ENCODE measurements at places on chromosomes 2 and 18.

DNA sequence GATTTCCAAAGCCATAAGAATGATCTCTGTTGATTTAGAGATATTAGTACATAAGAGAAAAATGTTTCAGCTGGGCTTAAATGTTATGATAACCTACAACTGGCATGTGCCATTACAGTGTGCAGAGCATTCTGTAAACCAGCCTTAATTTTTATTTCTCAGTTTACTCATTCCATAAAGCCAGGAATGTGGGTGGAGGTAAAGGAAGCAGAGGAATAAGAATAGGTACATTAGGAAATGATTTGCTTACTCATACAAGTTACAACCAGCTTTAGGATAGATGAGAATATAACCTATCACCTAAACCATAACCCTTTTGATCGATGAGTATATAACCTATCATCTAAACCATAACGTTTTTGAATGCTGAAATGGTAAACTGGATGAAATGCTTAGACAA, 1394.7 kb upstream of the ACVR2A start:
- no peak for DNase-seq

- DNase-seq, result no peak
These were observed 121.1 kb upstream of the FN1 start for GRCh38 chr2:215556979-215557378.

GRCh38 chr2:72149556-72150156, 2.0 kb upstream of the CYP26B1 start:
- no peak for DNase-seq

GRCh38 chr2:121505005-121505404, 25.7 kb upstream of the RNU4ATAC start:
- no peak for DNase-seq

DNA sequence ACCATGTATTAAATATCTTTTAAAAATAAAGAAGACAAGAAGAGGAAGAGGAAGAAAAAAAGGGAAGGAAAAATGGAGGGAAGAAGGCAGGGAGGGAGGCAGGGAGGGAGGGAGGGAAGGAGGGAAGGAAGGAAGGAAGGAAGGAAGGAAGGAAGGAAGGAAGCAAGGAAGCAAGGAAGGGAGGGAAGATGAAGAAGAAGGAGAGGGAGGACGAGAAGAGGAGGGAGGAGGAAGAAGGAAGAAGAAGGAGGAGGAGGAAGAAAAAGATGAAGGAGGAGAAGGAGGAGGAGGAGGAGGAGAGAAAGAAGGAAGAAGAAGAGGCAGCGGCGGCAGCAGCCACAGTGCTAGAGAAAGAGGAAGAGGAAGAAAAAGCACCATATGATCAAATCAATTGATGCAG, 189.6 kb downstream of the EXOC6B start:
- DNase-seq, result no peak

Data from CD4-positive, alpha-beta T cell treated with Interleukin-10 for 1 hour (primary cell).